ENCODE measurements at places on chromosomes 16 and 17. TPM values are rescaled to one million over a fixed set of nuclear protein-coding genes. Genes with fewer than 3 reads are reported as not detected.

VMO1 gene
- 1.2 TPM for total RNA-seq

CDH13 gene
- not detected for total RNA-seq

GRCh38 chr17:47305302-47305923 is 18.3 kb upstream of the EFCAB13 start:
- H3K27ac ChIP-seq = no peak overlapping the region
- DNase-seq = no peak
- no peak overlapping the region for H3K4me3 ChIP-seq
- H3K4me1 ChIP-seq = peaks cover 10% of the 10 kb centered on the region

KCNJ16 gene
- total RNA-seq = not detected

AGRP gene
- not detected for total RNA-seq

DNA sequence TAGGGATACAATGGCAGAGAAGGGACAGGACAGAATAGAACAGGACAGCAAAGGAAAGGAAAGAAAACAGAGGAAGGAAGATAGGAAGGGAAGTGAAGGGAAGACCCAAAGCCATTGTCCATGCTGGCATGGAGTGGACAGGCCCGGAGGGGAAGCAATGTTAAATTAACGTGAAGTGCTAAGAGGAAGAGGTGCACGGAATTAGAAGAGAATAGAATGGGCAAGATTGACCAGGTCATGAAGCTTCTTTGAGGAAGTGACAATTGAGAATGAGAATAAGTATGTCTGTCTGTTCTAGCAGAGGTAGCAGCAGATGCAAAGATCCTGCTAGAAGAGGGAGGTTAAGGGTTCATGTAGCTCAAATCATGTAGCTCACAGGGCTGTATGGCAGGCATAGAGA is 117.2 kb downstream of the MAF start:
- no peaks in the 10 kb centered on the region for H3K27me3 ChIP-seq
- H3K4me3 ChIP-seq = no peak overlapping the region
- no peak overlapping the region for H3K27ac ChIP-seq
- DNase-seq = no peak
- H3K36me3 ChIP-seq = no peaks in the 10 kb centered on the region

DNA sequence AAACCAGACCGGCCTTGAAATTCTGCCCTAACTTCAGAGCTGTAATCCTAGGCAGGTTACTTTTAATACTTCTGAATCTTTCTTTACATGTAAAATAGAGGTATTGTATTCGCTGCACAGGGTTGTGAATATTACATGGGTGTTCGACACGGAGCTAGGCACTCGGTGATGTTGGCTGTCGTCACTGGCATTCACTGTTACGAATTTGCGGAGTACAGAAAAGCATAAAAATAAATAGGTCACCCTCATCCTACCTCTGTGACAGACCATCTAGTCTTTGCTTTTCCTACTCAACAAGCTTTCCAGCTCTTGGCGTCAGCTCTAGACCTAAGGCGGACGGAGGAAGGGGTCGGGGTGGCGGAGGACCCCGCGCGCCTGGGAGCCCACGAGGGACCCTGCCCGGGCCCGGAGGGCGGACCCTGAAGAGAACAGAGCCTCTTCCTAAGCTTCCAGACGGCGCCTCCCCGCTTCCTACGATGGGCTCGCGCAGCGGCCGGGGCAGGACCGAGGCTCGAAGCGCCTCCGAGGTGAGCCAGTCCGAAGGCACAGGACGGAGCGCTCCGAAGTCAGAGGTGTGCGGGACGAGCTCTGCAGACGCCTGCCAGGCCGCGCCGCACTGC is 879 bp upstream of the SPG7 start:
- H3K4me3 ChIP-seq = peak overlapping the region; percentile 61
- H3K4me1 ChIP-seq = peaks cover 44% of the 10 kb centered on the region
- peaks cover 13% of the 10 kb centered on the region for H3K36me3 ChIP-seq
- H3K27me3 ChIP-seq = no peaks in the 10 kb centered on the region
- DNase-seq = no peak
- peak overlapping the region; percentile 91 for H3K27ac ChIP-seq

GRCh38 chr16:85138825-85139627 is 26.8 kb upstream of the CIBAR2 start:
- H3K27ac ChIP-seq = no peak overlapping the region
- peaks cover 4% of the 10 kb centered on the region for H3K27me3 ChIP-seq
- no peaks in the 10 kb centered on the region for H3K36me3 ChIP-seq
- DNase-seq = no peak
- H3K4me1 ChIP-seq = peaks cover 58% of the 10 kb centered on the region

- no peaks in the 10 kb centered on the region for H3K4me1 ChIP-seq
- no peak for DNase-seq
- H3K4me3 ChIP-seq = no peak overlapping the region
Observed at GRCh38 chr16:63774302-63774701, 1347.6 kb downstream of the CDH11 start.

DNA sequence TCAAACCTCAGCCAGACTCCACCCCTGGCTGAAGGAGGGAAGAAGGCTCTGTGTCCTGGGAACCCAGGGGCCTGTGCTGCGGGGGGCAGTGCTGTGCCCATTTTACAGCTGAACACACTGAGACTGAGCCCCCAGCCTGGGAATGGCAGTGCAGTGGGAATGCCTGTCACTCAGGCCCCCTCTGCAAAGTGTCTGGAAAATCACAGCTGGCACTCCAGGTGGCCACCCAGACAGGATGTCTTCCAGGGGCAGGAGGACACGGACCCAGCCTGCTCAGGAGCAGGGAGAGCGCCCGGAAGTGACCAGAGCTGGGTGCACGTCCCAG is 32.6 kb downstream of the ZNF469 start:
- H3K36me3 ChIP-seq = no peaks in the 10 kb centered on the region
- H3K27me3 ChIP-seq = no peaks in the 10 kb centered on the region
- no peak overlapping the region for H3K4me3 ChIP-seq
- no peak overlapping the region for H3K27ac ChIP-seq
- H3K4me1 ChIP-seq = no peaks in the 10 kb centered on the region
- no peak for DNase-seq

DNA sequence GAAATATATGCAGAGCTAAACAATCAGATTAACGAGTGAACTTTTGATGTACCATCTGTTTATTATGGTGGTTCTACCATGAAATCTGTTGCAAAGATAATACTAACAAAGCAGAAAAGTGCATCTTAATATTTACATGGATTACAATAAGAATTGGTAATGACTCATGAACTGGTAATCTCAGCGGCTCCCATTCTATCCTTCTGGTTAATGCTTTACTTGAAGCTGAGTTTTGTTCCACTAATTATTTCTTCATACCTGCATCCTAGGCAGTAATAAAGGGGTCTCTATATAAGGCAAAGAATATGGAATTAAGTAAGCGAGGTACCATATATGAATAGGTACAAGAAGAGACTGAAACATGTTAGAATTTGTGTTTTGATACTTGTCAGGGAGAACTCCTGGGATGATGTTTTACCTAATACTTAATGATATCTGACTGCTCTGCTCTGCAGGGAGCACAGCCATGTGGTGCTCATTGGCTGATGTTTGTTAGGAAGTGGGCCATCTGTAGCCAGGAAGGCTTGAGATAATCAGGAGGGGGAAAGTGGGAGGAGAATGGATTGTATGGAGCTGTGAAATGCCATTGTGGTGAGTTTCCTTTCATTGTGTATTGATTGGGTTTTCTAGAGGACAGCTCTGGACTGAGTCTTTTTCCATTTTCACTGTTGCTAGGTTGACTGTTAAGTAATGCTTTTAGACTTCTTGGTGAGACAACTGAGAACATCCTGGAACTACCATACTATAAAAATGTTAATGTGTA is 52.6 kb downstream of the MAP2K6 start:
- no peak for DNase-seq
- no peaks in the 10 kb centered on the region for H3K27me3 ChIP-seq
- H3K27ac ChIP-seq = no peak overlapping the region
- no peaks in the 10 kb centered on the region for H3K36me3 ChIP-seq
- no peak overlapping the region for H3K4me3 ChIP-seq
- no peaks in the 10 kb centered on the region for H3K4me1 ChIP-seq

GRCh38 chr17:74981979-74982662 is 5.3 kb upstream of the CDR2L start:
- peak overlapping the region; percentile 56 for H3K27ac ChIP-seq
- peak overlapping the region; percentile 60 for H3K4me3 ChIP-seq
- no peaks in the 10 kb centered on the region for H3K36me3 ChIP-seq
- peaks cover 22% of the 10 kb centered on the region for H3K4me1 ChIP-seq
- DNase-seq = peak; percentile 77

NLGN2 gene
- 3.1 TPM for total RNA-seq

GRCh38 chr16:76118344-76118743 is 158.9 kb upstream of the CNTNAP4 start:
- no peaks in the 10 kb centered on the region for H3K4me1 ChIP-seq
- no peaks in the 10 kb centered on the region for H3K27me3 ChIP-seq
- no peaks in the 10 kb centered on the region for H3K36me3 ChIP-seq

- no peaks in the 10 kb centered on the region for H3K36me3 ChIP-seq
- DNase-seq = no peak
- no peaks in the 10 kb centered on the region for H3K4me1 ChIP-seq
- H3K27me3 ChIP-seq = no peaks in the 10 kb centered on the region
- no peak overlapping the region for H3K27ac ChIP-seq
Observed at GRCh38 chr16:71421911-71422310, 19.9 kb downstream of the TLE7 start.

- no peak overlapping the region for H3K4me3 ChIP-seq
- H3K27me3 ChIP-seq = no peaks in the 10 kb centered on the region
- no peak for DNase-seq
- H3K27ac ChIP-seq = no peak overlapping the region
Observed at GRCh38 chr17:68704871-68705713, 103.9 kb upstream of the FAM20A start.

STAC2 gene
- total RNA-seq = not detected

GRCh38 chr17:57455063-57455914 is 199.0 kb downstream of the MSI2 start:
- H3K4me3 ChIP-seq = no peak overlapping the region
- peak; percentile 55 for DNase-seq
- H3K4me1 ChIP-seq = peaks cover 59% of the 10 kb centered on the region
- H3K27ac ChIP-seq = no peak overlapping the region
- H3K36me3 ChIP-seq = no peaks in the 10 kb centered on the region

CACNA1G gene
- not detected for total RNA-seq

GRCh38 chr16:67184995-67185650 is 1.4 kb upstream of the MATCAP1 start:
- H3K36me3 ChIP-seq = no peaks in the 10 kb centered on the region
- no peak overlapping the region for H3K4me3 ChIP-seq
- H3K27me3 ChIP-seq = peaks cover 2% of the 10 kb centered on the region
- H3K27ac ChIP-seq = no peak overlapping the region
- H3K4me1 ChIP-seq = peaks cover 23% of the 10 kb centered on the region

DNA sequence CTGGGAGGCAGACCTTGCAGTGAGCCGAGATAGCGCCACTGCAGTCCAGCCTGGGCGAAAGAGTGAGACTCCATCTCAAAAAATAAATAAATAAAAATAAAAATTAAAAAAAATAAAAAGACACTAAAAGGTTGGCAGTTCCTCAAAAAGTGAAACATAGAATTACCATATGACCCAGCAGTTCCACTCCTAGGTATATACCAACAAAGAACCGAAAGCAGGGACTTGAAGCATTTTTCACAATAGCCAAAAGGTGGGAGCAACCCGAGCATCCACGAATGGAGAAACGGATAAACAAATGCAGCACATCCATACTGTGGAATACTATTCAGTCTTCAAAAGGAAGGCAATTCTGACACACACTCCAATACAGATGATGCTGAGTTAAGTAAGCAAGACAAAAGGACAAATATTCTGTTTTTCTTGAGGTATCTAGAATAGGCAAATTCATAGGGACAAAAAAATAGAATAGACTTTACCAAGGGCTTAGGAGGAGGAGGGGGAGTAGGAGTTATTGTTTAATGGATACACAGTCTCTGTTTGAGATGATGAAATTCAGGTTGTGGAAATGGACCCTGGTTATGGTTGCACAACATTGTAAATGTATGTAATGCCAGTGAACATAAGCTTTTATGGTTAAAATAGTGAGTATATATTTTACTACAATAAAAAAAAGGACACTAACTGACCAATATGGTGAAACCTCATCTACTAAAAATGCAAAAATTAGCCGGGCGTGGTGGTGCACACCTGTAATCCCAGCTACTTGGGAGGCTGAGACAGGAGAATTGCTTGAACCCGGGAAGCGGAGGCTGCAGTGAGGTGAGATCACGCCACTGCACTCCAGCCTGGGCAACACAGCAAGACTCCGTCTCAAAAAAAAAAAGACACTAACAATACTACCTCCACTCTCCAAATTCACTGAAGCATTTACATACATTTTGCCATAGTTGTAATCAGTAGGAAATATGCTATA is 27.0 kb upstream of the SLC35B1 start:
- DNase-seq = no peak
- H3K27me3 ChIP-seq = no peaks in the 10 kb centered on the region
- H3K36me3 ChIP-seq = peaks cover 34% of the 10 kb centered on the region
- H3K4me3 ChIP-seq = no peak overlapping the region
- H3K27ac ChIP-seq = no peak overlapping the region
- peaks cover 70% of the 10 kb centered on the region for H3K4me1 ChIP-seq

DNA sequence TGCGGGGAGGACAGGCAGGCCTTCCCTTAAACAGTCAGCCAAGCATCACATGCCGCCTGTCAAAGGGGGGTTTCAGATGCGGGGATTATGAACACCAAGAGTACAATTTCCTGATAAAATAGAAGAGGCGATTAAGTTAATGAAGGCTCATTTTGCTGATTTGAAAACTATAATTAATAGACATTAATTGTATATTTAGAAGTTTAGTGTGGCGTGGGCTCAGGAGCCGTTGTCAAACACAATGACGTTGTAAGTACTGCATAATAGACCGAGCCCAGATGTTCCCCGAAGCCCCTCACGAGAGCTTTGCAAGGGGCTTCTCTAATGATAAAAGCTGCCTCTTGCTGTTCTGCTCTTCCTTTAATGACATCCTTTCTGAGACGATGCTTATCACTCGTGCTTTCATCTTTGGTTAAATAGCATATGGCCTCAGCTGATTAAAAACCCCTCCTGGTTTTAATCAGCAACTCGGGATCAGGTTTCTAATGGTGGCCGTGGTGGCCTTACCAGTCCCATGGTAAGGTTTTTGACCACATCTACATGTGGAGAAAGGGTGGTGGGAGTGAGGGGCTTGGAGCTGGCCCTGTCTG is 28.2 kb downstream of the SNX20 start:
- no peaks in the 10 kb centered on the region for H3K36me3 ChIP-seq
- DNase-seq = no peak
- no peaks in the 10 kb centered on the region for H3K27me3 ChIP-seq
- no peak overlapping the region for H3K4me3 ChIP-seq
- no peak overlapping the region for H3K27ac ChIP-seq
